ENCODE measurements at places on chromosomes 12 and 14.

DNA sequence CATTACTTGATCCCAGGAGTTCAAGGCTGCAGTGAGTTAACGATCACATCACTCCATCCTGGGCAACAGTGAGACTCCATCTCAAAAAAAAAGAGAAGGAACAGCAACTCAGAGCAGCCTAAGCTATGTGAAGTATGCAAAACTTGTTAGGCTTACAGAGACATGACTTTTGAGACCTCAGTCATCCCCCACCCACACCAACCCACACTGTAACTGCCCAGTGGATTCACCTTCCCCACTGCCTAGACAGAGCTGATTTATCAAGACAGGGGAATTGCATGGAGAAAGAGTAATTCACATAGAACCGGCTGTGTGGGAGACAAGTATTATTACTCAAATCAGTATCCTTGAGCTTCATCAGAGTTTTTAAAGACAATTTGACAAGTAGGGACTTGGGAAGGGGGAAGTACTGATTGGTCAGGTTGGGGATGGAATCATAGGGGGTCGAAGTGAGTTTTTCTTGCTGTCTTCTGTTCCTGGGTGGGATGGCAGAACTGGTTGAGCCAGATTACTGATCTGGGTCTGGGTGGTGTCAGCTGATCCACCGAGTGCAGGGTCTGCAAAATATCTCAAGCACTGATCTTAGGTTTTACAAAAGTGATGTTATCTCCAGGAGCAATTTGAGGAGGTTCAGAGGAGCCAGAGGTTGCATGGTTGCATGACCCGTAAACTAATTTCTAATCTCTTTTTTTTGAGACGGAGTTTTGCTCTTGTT, 6.2 kb upstream of the WDR89 start:
- DNase-seq, result no peak

GRCh38 chr14:70077720-70078119, 111.0 kb downstream of the SLC8A3 start:
- DNase-seq, result no peak

- DNase-seq, result peak; percentile 58
Measured at GRCh38 chr12:127293507-127294310, 973.3 kb upstream of the TMEM132C start.

DNA sequence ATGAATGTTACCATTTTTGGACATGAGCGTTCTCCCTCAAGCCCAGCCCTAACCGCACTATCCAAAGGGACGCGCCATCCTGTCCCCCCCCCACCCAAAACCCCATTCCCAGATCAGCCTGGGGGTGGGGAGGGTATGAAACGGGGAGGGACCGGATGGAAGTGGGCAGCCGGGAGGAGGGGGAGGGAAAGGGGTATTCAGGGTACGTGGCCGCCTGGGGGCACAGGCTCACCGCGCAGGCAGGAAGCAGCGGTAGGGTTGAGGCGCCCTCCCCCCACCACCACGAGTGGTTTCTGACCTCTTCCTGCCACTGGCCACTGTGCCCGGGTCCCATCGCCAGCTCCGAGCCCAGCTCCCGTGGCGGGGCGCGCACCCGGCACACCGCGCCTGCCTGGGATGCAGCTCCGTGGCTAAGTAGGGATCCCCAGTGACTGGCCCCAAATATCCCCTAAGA, 1.4 kb downstream of the ACTN1 start:
- DNase-seq, result peak; percentile 31

GRCh38 chr14:61670576-61670975, 24.7 kb upstream of the HIF1A start:
- DNase-seq, result no peak

- no peak for DNase-seq
Measured at GRCh38 chr12:1841586-1842182, 21.3 kb downstream of the LRTM2 start.

GRCh38 chr14:96285667-96286066, 29.7 kb downstream of the BDKRB1 start:
- no peak for DNase-seq

DNA sequence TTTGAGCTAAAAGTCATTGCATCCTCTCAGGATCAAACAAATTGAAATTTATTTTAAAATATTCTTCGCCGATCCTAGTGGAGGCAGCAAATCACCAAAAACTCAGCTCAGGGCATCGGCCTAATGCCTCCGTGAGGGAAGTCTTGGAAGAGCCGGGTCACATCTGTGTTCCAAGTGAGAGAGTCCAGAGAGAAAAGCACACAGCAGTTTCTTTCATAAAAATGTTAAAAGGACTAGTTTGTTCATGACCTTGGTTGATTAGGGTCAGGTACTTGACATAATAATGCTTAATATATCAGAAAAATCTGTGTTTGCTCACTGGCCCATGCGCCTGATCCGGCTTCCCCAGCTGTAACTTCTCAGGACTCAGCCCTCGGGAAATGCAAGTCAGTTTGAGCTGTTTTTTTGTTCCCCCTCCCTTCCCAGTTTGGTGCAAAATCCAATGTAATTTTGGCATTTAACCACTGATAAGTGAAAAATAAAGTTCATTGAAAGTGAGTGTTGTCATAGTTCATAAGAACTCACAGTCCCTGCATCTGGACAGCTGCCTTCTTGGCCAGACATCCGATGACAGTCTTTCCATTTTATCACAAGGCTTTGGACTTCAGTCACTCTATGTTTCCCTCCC, 161.7 kb downstream of the CAND1 start:
- DNase-seq, result no peak

- DNase-seq, result no peak
Measured at GRCh38 chr14:26394150-26394810, 203.6 kb downstream of the NOVA1 start.

DNA sequence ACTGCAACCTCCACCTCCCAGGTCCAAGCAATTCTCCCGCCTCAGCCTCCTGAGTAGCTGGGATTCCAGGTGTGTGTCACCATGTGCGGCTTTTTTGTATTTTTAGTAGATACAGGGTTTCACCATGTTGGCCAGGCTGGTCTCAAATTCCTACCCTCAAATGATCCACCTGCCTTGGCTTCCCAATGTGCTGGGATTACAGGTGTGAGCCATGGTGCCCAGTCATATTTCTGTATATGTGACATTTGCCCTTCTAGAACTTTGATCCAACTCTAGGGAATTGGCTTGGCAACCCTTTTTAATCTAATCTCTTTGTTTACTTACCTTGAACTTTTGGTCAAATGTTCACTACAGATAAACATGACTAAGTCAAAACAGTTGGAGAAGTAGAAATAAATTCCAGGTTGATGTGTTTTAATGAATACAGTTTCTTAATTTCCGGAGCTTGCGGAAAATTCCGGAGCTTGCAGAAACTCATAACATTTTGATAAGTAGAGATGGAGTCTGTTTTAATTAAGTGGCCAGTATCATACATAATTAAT, 11.5 kb upstream of the PEBP1 start:
- DNase-seq, result no peak

DNA sequence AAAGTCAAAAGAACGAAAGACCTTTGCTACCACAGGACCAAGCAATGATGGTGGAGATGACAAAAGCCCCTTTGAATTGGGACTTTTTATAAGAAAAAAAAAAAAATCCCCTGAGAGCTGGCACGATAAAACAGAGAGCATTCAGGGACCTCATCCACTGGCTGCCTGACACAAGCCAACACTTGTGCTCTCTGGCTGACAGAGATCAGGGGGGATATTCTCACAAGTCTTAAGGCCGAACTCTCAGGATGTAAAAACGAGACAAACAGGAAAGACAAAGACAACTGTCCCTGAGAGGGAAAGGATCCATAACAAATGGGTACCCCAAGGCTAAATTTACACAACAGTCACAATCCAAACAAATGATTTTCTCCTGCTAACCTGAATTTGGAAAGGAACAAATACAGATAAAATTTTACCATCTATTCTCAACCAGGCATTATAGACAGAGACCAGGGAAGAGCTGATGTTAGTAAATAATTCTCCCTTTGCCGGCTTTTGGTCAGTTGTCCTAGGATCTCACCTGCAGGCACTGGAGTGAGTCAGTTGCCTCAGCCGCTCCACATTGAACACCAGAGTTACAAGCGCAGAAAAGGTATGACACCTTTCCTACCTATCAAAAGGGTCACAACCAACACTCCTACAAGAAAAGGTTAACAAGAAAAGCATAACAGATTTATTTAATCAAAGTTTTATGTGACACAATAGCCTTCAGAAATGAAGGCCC, 37.9 kb upstream of the GARIN6 start:
- DNase-seq, result no peak

DNA sequence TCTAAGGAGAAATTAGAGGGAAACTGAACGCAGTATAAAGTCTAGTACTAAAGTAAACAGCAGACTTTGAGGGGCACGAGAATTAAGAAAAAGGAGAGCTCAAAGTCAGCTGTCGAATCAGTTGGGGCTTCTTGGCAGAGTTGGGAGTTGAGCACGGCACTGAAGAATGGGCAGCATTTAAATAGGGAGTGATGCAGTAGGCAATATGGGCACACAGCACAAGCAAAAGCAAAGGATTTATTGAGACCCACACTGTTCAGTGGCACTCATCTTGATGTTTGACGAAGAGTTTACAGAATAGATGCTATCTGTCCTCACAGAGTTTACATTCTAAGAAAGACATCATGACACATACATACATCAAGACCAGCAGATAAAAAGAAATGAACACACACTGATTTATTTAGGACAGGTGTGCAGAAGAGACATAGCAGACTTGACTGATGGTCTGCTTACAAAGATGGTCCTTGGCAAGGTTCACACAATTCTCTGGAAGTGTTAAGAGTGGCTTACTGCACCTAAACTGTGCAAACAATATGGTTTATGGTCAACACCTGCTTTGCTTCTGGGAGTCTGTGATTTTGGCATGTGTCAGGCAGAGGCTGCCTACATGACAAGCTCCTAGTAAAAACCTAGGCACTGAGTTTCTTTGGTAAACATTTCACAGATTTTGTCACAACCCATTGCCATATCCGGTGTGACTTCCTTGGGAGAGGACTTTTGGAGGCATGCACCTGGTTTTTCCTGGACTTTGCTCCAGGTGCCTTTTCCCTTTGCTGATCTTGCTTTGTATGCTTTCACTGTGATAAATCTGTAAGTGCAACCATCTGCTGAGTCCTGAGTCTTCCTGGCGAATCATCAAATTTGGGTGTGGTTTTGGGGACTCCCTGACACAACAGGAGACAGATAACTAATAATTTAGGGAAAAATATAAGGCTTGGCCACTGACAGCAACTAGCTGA, 26.3 kb downstream of the ALKBH1 start:
- DNase-seq, result no peak

- no peak for DNase-seq
Measured at GRCh38 chr14:52692248-52692962, 3.0 kb downstream of the ERO1A start.

GRCh38 chr12:83046019-83046418, 359.3 kb downstream of the TMTC2 start:
- DNase-seq, result no peak

DNA sequence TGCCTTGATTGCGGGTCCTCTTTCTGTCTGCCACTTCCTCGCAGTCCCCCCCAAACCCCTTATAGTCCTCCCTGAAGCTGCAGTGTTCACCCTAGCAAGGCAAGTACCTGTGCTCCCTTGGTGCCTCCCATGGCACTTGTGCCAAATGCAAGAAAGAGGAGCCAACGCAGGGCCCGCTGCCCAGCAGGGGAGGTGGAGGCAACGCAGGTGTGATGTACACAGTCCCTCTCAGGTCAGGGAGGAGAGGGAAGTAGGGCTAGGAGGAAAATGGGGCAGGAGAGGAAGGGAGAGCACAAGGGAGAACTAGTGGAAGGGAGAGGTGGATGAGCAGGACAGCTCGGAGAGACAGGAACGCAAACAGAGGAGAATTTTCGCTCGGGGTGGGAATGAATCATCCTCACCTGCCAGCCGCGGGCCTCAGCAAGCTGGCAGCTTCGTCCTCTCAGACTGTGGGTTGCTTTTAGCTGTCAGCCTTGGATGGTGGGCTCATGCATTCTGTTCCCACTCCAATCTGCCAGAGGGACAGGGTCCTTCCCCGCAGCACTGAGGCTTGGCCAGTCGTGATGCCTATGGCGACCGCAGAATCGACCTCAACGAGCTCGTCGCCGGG, 357.0 kb downstream of the CACNA1C start:
- peak; percentile 43 for DNase-seq

DNA sequence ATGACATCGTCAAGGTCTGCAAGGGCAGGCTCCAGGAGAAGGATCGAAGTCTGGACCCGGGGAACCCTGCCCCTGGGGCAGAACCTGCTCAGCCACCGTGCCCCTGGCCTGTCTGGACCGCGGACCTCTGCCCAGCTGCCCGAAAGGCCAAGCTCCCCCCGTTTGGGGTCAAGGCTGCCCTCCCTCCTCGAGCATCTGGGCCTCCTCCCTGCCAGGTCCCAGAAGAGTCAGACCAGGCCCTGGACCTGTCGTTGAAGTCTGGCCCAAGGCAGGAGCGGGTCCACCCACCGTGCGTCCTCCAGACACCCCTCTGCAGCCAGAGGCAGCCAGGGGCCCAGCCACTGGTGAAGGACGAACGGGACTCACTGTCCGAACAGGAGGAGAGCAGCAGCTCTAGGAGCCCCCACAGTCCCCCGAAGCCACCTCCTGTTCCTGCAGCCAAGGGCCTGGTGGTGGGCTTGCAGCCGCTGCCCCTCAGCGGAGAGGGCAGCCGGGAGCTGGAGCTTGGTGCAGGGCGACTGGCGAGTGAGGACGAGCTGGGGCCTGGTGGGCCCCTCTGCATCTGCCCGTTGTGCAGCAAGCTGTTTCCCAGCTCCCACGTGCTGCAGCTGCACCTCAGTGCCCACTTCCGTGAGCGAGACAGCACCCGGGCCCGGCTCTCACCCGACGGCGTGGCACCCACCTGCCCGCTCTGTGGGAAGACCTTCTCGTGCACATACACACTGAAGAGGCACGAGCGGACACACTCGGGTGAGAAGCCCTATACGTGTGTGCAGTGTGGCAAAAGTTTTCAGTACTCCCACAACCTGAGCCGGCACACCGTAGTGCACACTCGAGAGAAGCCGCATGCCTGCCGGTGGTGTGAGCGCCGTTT, 856 bp downstream of the ZBTB42 start:
- DNase-seq, result no peak

GRCh38 chr14:100717386-100717785, 9.3 kb upstream of the DLK1 start:
- DNase-seq, result no peak

- DNase-seq, result no peak
Measured at GRCh38 chr14:80055667-80056496, 155.4 kb downstream of the DIO2 start.

Data from dorsolateral prefrontal cortex (tissue), 122 donors.